Midbrain (tissue), 1 donor: ENCODE measurements at places on chromosomes 4 and X.

DNA sequence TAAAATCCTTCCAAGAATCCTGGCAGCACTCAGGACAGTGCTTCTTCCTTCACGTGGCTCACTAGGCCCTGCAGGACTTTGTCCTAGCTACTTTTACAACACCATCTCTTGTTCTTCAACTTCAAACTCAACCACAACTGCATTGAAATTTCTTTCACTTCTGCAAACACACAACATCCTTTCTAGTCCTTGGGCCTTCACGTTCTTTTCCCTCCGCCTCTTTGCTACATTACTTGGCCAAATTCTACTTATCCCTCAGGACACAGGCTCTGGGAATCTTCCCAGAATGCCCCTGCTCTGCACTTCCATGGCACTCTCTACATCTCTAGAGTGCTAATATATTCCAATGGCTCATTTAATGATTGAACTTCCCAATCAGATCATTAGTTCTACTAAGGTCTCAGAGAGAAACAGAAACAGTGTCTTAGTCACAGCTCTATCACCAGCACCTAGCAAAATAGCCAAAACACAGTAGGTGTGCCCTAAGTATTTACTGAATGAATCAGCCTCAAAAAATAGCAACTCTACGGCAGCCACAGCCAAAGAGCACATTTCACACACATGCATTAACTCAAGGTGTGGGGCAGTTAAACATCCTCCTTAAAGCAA is 73.3 kb downstream of the MANBA start:
- DNase-seq: no peak

- no peak for DNase-seq
Observed at GRCh38 chrX:80388206-80388605, 32.0 kb upstream of the TENT5D start.

- DNase-seq: no peak
Observed at GRCh38 chr4:143302536-143302935, 34.1 kb upstream of the GAB1 start.

- DNase-seq: no peak
Observed at GRCh38 chr4:6476893-6477292, 4.5 kb upstream of the PPP2R2C start.

DNA sequence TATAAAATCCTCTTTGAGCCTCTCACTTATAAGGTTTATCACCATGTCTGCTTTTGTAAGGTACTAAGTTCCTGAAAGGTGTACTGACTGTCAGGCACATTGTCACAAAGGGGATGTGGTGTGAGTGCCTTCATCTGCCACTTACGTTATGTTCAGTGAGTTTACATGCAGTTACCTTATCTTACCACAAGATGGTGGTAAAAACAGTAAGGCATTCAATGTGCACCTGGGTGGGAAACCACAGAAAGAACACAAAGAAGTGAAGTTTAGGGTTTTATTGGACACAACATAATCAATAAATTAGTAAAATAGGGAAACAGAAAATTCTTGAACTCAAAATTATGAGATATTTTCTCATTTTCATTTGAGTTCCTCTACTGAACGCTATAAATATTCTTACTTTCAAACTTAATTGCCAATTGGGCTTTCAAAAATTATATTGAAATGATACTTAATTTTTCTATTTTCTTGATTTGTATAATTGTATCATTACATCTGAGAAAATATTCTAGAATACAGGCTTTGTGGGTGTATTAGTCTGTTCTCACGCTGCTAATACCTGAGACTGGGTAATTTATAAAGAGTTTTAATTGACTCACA is 650.8 kb downstream of the PCDH7 start:
- peak; percentile 42 for DNase-seq

GRCh38 chr4:102392033-102392744 is 46.9 kb upstream of the SLC39A8 start:
- no peak for DNase-seq

- no peak for DNase-seq
Observed at GRCh38 chr4:78481180-78481579, 70.4 kb upstream of the ANXA3 start.

DNA sequence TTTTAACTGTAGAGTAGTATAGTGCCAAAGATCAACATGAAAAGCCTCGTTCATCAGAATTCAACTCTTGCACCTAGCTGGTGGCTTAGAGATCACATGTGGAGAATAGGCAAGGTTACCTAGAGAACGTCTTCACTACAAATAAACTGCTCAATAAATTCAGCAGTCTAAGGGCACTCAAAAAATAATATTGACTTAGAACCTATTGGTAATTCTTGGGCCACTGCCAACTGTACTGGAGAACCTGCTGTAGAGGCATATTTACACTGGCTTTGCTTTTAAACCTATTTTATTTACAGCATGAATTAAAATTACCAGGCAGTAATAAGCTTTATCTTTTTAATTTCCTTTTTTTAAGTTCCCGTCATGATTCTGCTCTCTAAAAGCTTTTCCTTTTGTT is 343.7 kb downstream of the PDHA2 start:
- no peak for DNase-seq

- no peak for DNase-seq
Observed at GRCh38 chrX:8846266-8846665, 45.1 kb upstream of the FAM9A start.

DNA sequence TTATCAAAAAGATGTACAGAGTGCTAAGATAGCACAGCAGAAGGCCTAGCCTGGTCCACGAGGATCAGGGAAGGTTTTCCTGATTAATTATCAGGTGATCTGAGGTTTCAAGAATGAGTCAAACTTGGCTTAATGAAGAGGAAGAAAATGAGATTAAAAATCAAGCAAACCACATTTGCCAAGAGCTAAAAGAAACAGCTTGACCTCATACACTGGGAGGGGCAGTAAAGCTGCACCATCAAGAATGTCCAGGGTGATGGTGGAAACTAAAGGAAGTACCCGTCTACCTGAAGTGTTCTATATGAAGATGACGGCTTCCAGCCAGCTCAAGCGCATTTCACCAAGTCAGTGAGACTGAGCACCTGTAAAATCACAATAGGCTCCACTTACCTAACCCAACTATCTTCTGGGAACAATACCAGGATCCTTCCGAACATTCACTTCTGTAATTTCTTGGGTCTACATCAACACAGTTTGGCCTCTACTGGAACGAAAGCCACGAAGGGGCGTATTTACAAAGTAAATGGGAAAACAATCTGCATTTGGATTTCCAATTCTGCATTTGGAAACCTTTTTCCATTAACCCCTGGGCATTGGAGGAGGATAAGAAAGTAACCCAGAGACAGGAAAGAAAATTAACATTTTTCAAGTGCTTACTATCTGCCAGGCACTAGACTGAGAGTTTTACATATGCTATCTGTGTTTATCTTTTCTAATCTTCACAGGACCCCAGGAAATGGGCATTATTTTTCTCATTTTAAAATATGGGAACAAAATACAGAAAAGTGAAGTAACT is 114.0 kb upstream of the DCLK2 start:
- DNase-seq: no peak

- DNase-seq: no peak
Observed at GRCh38 chrX:17737986-17738713, 857 bp downstream of the SCML1 start.

- no peak for DNase-seq
Observed at GRCh38 chr4:173696011-173696410, 166.0 kb upstream of the HAND2 start.

GRCh38 chr4:5034206-5034605 is 14.9 kb upstream of the CYTL1 start:
- DNase-seq: no peak
